ENCODE measurements at places on chromosomes 4 and X. TPM values are rescaled to one million over a fixed set of nuclear protein-coding genes. Genes with fewer than 3 reads are reported as not detected.
A peak's percentile ranks its signal among the peaks of the same experiment; 100 is the strongest.

Gene TAF7L
- total RNA-seq = 0.28 TPM

DNA sequence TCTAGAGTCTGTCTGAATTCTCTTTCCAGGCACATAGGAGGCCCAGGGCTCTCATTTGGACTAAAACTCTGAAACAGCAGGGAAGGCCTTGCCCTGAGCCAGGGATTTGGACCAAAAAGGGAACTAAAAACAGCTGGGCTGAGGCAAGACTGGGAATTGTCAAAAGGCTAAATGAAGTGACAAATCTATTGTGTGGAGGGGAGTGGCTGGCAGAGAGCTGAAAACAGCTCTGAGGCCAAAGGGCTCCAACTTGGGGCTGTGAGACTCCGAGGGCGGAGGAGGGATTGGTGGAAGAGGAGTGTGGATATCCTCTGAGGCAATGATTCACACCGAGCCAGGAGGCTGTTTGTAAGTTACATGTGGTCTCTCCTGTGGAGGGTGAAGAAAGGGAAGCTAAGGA is 63.2 kb downstream of the PHEX start:
- no peak overlapping the region for H3K27ac ChIP-seq
- no peak overlapping the region for H3K4me3 ChIP-seq
- no peaks in the 10 kb centered on the region for H3K27me3 ChIP-seq
- DNase-seq = peak; percentile 67
- H3K4me1 ChIP-seq = peaks cover 11% of the 10 kb centered on the region
- H3K36me3 ChIP-seq = no peaks in the 10 kb centered on the region

DNA sequence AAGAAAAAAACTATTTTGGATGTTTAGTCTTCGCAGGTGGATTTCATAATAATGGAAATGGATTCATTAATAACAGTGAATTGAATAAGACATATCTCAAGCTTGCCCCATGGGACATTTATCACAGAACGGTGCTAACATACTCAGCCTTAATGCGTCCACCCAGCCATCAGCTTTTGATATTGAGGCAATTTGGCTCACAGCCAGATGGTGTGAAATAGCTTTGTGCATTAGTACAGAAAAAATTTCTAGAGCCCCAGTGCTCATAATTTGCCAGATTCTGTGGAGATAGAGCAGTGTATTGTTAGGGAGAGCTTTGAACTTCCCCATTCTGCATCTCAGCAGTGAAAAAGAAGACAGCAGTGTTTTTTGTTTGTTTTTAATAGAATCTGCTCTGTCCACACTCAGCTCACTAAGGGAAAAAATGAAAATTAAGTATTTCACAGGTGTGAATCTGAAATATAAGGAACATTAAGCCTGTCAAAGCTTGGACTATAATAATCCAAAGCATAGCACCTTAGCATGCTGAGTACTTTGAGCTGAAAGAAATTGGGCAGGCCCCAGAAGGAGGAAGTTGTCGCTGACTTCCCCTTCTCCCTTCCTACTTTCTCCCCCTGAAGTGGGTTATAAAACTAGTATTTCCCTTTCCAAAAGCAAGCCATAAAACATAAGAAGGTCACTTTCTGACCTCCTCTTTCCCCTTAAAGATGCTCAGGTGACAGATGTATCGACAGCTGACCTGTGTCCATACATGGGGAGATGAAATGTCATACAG is 295.8 kb downstream of the MAGEB5 start:
- no peak for DNase-seq
- no peaks in the 10 kb centered on the region for H3K36me3 ChIP-seq
- H3K4me1 ChIP-seq = no peaks in the 10 kb centered on the region

- no peaks in the 10 kb centered on the region for H3K36me3 ChIP-seq
- no peaks in the 10 kb centered on the region for H3K4me1 ChIP-seq
- H3K27me3 ChIP-seq = no peaks in the 10 kb centered on the region
- no peak overlapping the region for H3K27ac ChIP-seq
- DNase-seq = no peak
These were observed 66.2 kb upstream of the TACR3 start for GRCh38 chr4:103786014-103786413.

Gene SPANXN4
- total RNA-seq = not detected

DNA sequence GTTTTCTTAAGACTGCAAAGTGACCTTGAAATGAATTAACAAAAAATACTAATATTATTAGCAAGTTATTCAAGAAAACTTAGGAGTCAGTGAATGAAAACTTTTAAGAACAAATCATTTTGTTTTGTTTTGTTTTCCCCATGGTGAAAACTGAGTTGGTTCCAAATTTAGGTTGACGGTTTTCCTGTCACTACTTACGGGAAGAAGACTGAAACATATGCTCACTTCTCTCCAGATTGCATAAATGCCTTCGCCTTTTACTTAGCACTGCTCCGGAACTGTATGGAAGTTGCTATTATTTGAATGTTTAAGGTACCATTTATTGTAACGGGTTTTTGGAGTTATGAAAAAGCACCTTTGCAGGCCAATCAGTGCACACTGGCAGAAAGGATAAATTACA is 42.8 kb downstream of the DOCK11 start:
- no peaks in the 10 kb centered on the region for H3K4me1 ChIP-seq
- H3K27ac ChIP-seq = no peak overlapping the region
- no peaks in the 10 kb centered on the region for H3K27me3 ChIP-seq
- no peak overlapping the region for H3K4me3 ChIP-seq
- H3K36me3 ChIP-seq = no peaks in the 10 kb centered on the region

GRCh38 chrX:69152417-69152841 is 12.8 kb downstream of the PJA1 start:
- peaks cover 9% of the 10 kb centered on the region for H3K27me3 ChIP-seq
- no peaks in the 10 kb centered on the region for H3K36me3 ChIP-seq
- H3K27ac ChIP-seq = no peak overlapping the region
- H3K4me1 ChIP-seq = no peaks in the 10 kb centered on the region
- DNase-seq = no peak

Gene LGI2
- total RNA-seq = not detected

Gene NUDT10
- 0.90 TPM for total RNA-seq

Measured in IMR-90 (cell line).